ENCODE measurements at places on chromosomes 1 and 21.

DNA sequence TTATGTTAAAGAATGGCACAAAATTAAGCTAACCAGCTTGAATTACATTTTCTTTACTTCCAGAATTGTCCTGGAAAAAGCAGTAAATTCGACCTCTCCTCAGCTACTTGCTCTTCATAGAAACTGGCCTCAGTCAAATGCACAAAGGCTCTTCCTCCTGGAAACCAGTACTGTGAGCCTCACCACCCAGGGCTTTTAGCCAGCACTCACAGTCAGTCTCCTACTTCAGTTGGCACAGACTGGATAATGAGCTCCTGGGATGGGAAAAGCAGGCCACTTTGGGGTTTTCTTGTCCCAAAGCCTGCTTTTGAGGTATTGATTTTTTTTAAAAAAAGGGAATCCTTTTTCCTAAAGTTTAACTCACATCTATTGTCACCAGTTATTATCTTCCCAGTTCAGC lies 40.4 kb downstream of the SCYL3 start:
- DNase-seq, result no peak

- no peak for DNase-seq
These were observed 34.2 kb downstream of the SERINC2 start for GRCh38 chr1:31447210-31447609.

DNA sequence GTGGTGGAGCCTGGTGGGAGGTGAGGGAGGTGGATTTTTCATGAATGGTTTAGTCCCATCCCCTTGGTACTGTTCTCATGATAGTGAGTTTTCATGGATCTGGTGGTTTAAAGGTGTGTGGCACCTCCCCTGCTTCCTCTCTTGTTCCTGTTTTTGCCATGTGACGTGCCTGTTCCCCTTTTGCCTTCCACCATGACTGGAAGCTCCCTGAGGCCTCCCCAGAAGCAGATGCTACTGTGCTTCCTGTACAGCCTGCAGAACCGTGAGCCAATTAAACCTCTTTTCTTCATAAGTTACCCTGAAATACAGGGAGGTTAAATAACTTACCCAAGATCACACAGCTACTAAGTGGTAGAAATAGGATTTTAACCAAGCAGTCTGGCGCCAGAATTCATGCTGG lies 4.3 kb upstream of the HEYL start:
- DNase-seq, result no peak

GRCh38 chr1:18351735-18352134 lies 129.0 kb upstream of the KLHDC7A start:
- DNase-seq, result no peak

GRCh38 chr21:10272216-10272615 lies 249.2 kb upstream of the TPTE start:
- DNase-seq, result no peak

DNA sequence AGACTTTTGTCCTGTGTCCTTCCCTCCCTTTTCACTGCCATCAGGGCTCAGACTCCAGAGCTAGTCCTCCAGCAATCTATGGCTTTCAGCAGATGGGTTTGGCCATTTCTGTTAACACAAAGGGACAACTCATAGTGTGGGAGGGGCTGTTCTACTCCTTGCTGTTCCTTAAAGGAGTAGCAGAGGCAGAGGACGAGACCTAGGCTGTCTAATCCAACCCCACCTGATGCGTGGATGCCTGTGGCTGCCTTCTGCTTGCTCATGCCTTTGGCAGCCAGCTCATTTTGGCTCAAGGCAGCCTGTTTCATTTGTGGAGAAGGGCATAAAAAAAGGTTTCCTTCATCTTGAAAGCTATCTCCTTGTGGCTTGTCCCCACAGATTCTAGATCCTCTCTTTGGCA lies 27.0 kb downstream of the MFSD2A start:
- DNase-seq, result no peak
